ENCODE measurements at places on chromosomes 7 and 10. TPM values are rescaled to one million over a fixed set of nuclear protein-coding genes. Genes with fewer than 3 reads are reported as not detected.

DNA sequence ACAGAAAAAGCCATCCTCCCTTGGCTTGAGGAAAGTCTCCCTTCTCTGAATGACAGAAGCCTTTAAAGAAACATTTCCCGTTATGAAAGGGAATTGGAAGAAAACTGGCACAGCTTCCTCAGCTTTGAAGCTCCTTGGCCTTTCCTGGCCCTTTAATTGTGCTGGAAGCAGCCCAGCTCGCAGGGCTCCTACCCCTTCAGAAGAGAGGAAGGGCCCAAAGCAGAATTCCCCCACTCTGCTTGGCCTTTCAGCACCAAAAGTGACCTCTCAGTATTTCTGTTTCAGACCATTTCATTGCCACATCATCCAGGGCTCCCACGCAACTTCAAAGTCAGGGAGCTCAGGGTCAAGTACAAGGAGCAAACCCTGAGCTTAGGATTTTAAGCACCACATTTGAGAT is 4.2 kb downstream of the AFAP1L2 start:
- no peaks in the 10 kb centered on the region for H3K36me3 ChIP-seq
- DNase-seq, result no peak
- peaks cover 9% of the 10 kb centered on the region for H3K4me1 ChIP-seq
- peaks cover 88% of the 10 kb centered on the region for H3K27me3 ChIP-seq
- H3K4me3 ChIP-seq, result no peak overlapping the region

DNA sequence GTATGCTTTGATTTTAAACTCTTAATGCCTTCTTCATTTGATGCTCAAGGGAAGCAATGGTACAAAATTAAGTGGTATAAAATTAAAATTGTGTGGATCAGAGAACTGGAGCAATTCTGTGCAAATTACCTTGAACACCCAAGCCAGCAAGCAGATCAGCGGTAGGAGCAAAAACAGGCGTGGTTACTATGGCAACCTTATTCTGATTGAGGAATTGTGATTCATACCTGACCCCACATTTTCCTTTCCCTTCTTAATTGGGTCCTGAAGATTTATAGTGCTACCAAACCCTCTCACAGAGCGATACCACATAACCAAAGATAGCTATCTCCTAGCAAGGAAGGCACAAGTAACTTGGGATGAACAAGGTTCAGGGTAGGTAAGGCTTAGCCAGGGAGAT is 72.5 kb upstream of the FZD1 start:
- no peaks in the 10 kb centered on the region for H3K4me1 ChIP-seq
- no peaks in the 10 kb centered on the region for H3K36me3 ChIP-seq
- no peak for DNase-seq
- no peak overlapping the region for H3K27ac ChIP-seq
- no peak overlapping the region for H3K4me3 ChIP-seq
- H3K27me3 ChIP-seq, result no peaks in the 10 kb centered on the region

GRCh38 chr7:85659364-85659763 is 472.5 kb upstream of the SEMA3D start:
- no peak for DNase-seq
- H3K36me3 ChIP-seq, result no peaks in the 10 kb centered on the region
- H3K4me3 ChIP-seq, result no peak overlapping the region
- H3K27me3 ChIP-seq, result no peaks in the 10 kb centered on the region
- H3K27ac ChIP-seq, result no peak overlapping the region
- H3K4me1 ChIP-seq, result no peaks in the 10 kb centered on the region

DNA sequence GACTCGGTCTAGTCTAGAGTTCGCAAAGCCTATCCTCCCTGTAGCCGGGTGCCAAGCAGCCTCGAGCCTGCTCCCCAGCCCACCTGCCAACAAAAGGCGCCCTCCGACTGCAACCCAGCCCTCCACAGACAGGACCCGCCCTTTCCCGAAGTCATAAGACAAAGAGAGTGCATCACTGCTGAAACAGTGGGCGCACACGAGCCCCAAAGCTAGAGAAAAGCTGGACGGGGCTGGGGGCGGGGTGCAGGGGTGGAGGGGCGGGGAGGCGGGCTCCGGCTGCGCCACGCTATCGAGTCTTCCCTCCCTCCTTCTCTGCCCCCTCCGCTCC is 622 bp upstream of the COL1A2 start:
- no peaks in the 10 kb centered on the region for H3K4me1 ChIP-seq
- H3K27ac ChIP-seq, result peak overlapping the region; percentile 60
- no peaks in the 10 kb centered on the region for H3K36me3 ChIP-seq

GRCh38 chr10:32795598-32796183 is 162.3 kb downstream of the ITGB1 start:
- DNase-seq, result no peak
- no peak overlapping the region for H3K27ac ChIP-seq
- no peaks in the 10 kb centered on the region for H3K4me1 ChIP-seq
- H3K4me3 ChIP-seq, result no peak overlapping the region
- no peaks in the 10 kb centered on the region for H3K36me3 ChIP-seq

- no peak overlapping the region for H3K27ac ChIP-seq
- H3K36me3 ChIP-seq, result no peaks in the 10 kb centered on the region
- no peak overlapping the region for H3K4me3 ChIP-seq
- no peaks in the 10 kb centered on the region for H3K4me1 ChIP-seq
- no peak for DNase-seq
Measured at GRCh38 chr7:92988051-92988450, 129.7 kb downstream of the SAMD9 start.

GRCh38 chr7:80804589-80804988 is 114.3 kb downstream of the SEMA3C start:
- H3K27me3 ChIP-seq, result no peaks in the 10 kb centered on the region
- peaks cover 58% of the 10 kb centered on the region for H3K36me3 ChIP-seq
- H3K4me1 ChIP-seq, result peaks cover 11% of the 10 kb centered on the region
- no peak overlapping the region for H3K4me3 ChIP-seq

GRCh38 chr10:93704451-93704850 is 2.1 kb upstream of the FRA10AC1 start:
- DNase-seq, result no peak
- no peaks in the 10 kb centered on the region for H3K27me3 ChIP-seq
- H3K4me3 ChIP-seq, result no peak overlapping the region
- H3K4me1 ChIP-seq, result peaks cover 24% of the 10 kb centered on the region
- H3K27ac ChIP-seq, result no peak overlapping the region

The PNLIPRP2 gene
- 0.91 TPM for total RNA-seq

The FAM237B gene
- total RNA-seq, result not detected

The BLOC1S2 gene
- total RNA-seq, result 36.5 TPM

Data from psoas muscle (tissue), 8 donors.